CD4-positive, alpha-beta T cell treated with Interleukin-15 for 4 hours (primary cell): ENCODE measurements at places on chromosomes 2 and 18.

GRCh38 chr18:56068701-56069100, 480.7 kb upstream of the TCF4 start:
- DNase-seq = no peak

DNA sequence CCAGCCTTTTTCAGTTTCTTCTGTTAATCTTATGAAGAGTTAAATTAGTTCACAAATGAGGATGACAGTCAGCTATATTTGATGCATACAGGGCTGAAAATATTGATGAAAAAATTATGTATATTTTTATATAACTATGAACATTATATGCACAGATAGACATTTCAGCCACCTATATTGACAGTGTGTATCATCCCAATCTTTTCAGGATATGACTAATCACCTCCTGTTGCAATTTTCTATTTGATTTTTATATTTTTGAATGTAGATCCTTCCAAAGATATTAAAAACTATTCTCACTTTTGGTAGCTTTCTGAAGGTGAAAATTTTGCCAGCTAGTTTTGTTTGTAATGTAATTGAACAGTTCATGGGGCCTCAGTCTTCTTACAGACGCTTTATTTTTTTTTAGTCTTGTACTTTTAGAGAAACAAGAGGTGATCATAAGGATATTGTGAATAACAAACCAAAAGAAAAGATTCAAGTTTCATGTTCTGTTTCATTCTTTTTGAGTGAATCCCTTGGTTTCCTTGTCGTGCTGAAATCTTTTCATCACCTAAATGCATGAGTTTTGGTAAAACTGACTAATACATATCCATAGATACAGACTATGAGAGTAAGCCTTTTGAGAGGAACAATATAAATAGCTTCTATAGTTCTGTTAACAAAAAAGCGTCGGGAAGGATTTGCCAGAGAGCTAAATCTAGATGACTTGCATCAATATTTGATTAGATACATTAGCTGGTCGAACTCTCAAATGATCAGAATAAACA, 123.1 kb downstream of the ARHGAP15 start:
- DNase-seq = no peak

- no peak for DNase-seq
These were observed 72.6 kb downstream of the ZNF532 start for GRCh38 chr18:58937071-58937886.

GRCh38 chr2:181374781-181375675, 82.2 kb upstream of the ITGA4 start:
- no peak for DNase-seq

DNA sequence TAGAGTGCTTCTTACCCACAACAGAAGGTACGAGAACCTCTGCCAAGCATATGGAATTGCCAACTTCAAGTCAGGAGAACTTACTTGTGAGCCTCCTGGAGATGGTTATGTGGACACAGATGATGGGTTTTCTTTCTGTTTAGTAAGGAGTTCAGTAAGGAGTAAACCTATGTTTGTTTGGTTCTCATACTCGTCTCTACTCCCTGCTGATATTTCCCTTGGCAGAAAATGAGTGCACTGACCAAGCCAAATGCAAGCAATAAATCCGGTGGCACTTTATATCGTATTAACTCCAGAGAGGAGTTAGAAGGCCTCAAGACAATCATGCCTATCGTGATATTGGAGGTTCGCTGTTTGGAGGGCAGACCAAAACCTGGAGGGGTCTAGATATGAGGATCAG, 83.2 kb upstream of the CYP1B1 start:
- DNase-seq = no peak

DNA sequence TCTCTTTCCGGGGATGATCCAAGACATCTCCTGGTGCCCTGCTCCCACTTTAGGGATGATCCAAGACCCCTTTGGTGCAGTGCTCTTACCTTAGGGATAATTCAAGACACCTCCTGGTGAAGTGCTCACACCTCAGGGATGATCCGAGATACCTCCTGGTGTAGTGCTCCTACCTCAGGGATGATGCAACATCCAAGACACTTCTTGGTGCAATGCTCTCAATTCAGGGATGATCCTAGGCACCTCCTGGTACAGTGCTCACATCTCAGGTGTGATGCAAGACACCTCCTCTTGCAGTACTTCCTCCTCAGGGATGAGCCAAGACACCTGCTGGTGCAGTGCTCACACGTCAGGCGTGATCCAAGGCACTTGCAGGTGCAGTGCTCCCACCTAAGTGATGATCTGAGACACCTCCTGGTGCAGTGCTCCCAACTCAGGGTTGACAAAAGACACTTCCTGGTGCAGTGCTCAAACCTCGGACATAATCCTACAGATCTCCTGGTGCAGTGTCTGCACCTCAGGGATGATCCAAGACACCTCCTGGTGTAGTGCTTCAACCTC, 122.3 kb downstream of the ASB1 start:
- no peak for DNase-seq

GRCh38 chr18:3857544-3857943, 407.6 kb downstream of the TGIF1 start:
- DNase-seq = no peak

DNA sequence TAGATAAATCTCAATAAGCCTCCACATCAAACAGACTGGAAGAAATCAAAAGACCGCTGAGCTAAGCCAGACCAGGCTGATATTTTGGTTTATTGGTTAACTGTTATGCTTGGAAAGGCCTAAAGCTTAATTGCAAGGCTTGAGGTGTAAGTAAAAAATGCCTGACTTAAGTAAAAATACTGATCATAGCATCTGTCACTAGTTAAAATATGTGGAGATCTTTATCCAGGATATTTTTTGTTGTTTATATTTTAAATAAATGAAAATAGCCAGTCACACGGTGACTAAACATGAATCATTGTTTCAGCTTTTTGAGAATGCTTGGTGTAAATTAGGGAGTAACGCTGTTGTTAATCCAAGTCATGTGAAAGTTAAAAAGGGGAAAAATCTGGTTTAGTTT, 127.9 kb downstream of the THADA start:
- no peak for DNase-seq

DNA sequence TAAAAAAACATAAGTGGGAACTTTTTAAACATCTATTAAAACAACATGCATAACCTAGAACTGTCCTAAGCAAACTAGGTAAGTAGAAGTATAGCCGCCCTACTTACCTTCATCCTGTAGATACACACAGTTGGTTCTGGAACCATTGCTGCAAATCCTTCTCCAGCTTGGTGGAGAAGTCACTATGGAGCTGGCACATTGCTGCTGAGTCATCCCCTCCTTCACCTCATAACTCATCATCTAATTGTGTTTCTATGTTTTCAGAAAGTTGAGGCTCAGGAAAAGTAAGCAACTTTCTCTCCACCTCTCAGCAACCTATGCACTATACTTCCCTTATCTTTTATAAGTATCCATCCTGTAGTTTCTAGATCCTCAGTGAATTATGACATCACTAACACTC, 269.8 kb upstream of the MMADHC start:
- no peak for DNase-seq

DNA sequence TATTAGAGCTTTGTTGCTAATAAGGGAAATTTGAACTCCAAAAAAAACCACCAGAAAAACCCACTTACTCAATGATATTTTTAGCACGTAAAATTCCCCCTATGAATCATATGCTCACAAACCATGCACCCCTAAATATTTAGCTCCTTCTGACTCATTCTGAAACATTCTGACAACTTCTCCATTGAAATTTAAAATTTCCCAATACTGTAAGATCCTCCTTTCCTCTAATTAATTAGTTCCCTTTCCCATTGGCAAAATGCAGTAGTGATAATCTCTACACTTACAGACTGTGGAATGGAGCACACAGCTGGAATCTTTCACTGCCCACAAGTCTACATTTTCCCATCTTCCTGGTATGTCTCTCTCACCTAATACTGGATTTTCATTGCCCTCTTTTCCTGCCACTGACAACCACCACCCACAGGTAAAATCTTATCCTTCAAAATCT, 215.8 kb upstream of the ACVR2A start:
- no peak for DNase-seq

- DNase-seq = no peak
These were observed 141.8 kb downstream of the GALNT13 start for GRCh38 chr2:154013514-154013913.

GRCh38 chr2:143117225-143117624, 12.0 kb upstream of the ARHGAP15 start:
- no peak for DNase-seq

- no peak for DNase-seq
These were observed 17.3 kb downstream of the HK2 start for GRCh38 chr2:74851191-74851566.

DNA sequence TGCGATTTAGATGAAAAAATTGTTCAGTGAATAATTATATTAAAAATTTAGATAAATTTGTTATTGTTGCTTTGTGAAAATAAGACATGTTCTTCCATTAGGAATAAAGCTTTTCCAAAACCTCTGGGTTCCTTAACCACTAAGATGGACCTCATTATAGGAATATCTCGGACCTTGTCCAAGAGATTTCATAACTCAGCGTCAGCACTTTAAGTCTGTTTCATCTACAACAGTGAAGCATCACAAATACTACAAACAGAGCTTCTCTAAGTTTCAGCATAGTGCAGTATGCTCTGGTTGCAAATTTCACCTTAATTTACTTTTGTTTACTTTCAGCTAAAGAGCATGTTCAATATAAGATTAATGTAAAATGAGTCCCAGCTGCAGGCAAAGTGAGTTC, 150.3 kb downstream of the UBE2E3 start:
- no peak for DNase-seq

DNA sequence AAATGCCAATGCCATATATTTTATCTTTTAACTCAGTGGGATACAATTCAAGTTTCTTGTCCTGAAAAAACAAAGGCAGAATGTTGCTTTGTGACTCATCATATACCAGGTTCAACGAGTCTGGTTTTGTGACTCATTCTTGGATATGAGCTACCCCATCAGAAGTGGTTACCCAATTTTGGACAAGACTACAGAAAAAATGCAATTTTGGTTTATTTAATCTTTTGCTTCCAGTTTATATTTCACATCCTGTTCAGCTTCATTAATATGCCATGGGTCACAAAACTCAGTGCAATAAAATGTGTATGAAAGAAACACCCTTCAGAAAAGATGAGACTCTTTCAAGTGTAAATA, 25.0 kb downstream of the FN1 start:
- DNase-seq = no peak

DNA sequence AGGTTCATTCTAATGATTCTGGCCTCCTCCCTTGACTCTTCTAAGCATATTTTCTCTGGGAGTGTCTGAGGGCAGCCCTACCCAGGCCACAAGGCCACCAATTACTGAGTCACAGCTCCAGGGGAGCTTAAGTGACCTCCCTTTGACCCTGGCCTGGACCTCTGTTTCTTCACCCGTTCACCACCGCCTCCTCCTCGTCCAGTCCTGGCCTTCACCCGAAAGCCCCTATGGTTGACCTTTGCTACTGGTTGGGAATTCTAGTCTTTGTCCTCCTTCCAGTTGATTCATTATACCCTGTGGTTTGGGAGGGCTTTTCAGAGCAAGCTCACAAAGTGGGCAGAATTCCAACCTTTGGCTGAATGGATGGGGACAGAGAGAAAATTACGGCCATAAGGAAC, 72.6 kb downstream of the NRP2 start:
- DNase-seq = no peak

DNA sequence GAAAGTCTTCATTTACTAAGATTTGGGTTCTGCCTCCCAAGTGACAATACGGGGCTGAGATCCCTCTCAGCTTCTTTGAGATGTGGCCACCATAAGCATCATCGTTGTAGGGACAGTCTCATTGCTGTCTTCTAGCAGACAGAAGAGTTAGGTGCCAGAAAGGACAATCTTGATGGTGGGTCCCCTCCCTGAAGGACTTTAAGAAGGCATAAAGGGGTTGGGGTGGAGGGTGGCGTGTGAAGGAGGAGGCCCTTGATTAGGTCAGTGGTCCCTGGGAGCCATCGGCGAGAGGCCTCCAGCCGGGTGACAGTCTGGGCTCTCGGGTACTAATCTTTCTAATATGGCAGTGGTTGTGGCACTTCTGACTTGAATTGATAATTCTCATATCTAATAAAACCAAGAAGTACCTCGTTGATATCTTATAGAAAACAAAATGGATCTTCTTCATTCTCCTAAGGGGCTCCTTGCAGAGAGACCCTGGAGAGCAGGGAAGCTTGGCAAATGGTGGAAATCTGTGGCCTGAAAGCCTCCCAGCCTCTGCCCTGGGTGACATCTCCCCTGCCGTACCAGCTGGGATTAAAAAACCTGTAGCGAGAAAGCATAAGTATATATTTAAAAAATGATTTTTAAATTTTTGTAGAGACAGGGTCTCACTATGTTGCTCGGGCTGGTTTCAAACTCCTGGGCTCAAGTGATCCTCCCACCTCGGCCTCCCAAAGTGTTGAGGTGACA, 7.2 kb upstream of the PSMD1 start:
- DNase-seq = no peak

DNA sequence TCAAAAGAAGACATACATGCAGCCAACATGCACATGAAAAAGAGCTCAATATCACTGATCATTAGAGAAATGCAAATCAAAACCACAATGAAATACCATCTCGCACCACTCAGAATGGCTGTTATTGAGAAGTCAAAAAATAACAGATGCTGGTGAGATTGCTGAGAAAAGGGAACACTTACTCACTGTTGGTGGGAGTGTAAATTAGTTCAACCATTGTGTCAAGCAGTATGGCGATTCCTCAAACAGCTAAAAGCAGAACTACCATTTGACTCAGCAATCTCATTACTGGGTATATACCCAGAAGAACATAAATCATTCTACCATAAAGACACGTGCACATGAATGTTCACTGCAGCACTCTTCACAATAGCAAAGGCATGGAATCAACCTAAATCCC, 95.5 kb upstream of the XIRP2 start:
- DNase-seq = no peak

DNA sequence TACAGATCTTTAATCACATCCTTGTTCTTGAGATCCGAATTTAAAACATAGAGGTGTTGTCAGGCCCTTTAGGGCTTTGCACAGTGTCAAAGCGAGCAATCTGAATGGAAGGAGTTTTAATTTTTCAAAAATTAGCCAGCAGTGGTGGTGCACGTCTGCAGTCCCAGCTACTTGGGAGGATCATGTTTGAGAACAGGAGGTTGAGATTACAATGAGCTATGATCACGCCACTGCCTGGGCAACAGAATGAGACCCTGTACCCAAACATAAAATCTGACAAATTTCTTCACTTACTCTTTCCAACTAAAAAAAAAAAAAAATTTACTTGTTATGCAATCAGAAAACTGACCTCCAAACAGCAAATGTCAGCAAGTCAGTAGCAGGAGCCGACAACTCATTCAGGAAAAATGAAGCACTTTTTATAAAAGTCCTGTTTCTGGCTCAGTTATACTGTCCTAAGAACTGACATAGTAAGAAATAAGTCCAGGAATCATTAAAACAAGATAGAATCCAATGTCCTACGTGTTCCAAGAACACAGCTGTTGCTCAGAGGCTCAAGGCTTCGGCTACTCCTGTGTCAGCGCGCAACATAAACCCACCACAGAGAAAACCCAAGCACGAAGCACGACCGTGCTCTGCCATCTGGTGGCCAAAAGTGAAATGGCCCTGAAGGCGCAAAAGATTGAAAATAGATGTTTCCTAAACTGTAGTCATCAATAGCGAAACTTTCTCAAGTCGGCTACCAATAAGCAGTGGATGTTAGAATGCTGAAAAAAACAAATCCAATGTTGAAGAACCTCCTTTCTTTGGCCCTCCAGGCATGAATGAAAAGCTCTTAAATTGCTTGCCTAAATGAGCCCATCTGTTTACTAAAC, 138.1 kb downstream of the INO80D start:
- DNase-seq = peak; percentile 51
